Activated CD4-positive, alpha-beta T cell treated with anti-CD3 and anti-CD28 coated beads for 24 hours (primary cell): ENCODE measurements at places on chromosomes 4 and X.

DNA sequence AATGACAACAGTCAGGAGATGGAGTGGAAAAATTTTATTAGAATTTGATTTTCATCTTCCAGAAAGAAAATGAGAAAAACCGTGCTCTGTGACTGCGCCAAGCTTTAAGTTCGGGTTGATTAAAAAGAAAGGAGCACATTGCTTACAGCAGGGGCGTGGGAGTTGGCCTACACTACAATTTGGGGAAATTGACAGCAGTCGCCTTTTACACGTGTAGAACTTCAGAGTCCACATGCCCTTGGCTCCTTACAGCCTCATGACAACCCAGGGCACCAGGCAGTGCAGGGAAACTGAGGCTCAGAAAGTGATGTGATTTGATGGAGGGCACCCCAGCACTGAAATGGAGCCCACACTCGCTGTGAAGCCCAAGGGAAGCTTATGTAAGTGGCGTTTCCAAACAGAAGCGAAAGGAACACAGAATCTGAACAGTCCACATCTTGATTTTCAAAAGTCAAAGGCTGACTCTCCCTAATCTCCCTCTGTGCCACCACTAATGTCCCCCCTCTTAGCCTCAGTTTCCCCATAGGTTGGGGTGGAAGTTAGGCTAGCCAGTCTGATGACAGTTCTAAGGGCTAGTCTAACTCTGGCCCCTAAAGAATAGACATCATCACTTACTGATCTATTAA lies 5.5 kb downstream of the PPP2R2C start:
- no peak for DNase-seq

DNA sequence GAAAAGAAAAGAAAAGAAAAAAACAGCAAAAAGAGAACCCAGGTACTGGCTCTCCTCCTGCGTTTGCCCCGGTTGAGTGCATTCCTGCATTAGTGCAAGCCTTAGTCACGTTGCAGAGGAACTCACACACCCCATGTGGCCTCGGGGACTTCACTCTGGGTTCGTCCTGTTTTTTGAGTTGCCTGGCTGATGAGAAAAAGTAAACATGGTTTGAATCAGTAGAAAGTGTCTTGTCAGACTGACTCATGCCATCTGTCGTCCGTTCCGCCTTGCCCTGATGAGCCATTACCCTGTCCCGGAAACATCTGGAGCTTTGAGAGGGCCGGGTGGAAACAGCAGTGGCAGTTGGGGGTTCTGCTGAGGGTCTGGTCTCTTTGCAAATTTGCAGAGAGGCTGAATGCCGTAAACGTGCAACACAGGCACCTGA lies 16.3 kb downstream of the CD99 start:
- DNase-seq, result no peak

- DNase-seq, result peak; percentile 37
These were observed 441 bp downstream of the SLC9B2 start for GRCh38 chr4:103075894-103076746.

DNA sequence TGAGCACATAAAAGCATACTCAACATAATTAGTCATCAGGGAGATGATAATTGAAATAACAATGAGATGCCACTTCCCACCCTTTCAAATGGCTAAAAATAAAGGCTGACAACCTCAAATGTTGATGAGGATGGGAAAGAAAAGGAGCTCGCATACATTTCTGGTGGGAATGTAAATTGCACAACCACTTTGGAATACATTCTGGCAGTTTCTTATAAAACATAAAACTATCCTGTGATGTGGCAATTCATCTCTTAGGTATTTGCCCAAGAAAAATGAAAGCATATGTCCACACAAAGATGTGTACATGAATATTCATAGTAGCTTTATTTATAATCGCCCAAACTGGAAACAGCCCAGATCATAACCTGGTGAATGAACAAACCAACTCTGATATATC lies 687 bp upstream of the ZNF275 start:
- no peak for DNase-seq

DNA sequence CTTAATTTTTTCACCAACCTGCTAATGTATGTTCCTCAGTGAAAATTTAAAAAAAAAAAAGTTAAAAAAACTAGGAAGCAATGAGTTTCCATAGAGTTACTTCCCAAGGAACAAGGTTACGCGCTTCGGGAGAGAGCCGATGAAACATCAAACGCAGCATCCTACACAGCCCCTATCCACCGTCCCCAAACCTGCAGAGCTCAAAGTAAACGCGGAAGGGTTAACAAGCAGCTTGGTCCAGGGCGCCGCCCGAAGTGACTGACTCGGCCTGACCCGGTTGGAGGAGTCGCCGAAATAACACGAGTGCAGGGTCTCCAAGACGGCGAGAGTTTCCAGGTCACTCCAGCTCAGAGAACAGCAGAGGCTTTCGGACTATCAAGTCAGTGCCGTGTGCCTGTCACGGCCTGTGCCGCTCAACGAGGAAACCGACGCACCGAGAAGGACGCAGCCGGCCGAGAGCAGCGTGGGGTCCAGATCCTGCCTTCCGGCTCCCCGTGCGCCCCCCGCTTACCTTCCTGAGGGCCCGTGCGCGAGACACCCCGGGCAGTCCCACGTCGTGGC lies 512 bp downstream of the NOP14 start:
- DNase-seq, result no peak
